ENCODE measurements at places on chromosomes 2 and 18. TPM values are rescaled to one million over a fixed set of nuclear protein-coding genes. Genes with fewer than 3 reads are reported as not detected.
A peak's percentile ranks its signal among the peaks of the same experiment; 100 is the strongest.

DNA sequence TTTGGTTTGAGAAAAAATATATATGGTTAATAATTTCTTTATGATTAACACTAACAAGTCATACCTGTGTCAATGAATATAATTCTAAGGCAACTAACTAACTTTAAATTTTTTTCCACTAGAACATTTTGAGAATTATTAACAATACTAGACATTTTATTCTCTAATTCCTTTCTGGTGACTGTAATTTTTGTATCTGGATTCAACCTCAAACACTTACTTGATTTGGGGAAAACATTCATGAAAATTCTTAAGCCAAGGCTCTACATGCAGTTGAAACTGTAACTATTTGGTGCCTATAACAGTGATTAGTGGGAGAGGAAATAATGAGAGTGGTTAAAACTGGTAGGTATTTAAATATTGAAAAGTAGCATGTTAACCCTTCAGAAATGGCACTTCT is 546.5 kb upstream of the KLHL29 start:
- no peak for DNase-seq

The DYNAP gene
- not detected for total RNA-seq

GRCh38 chr18:13580351-13580750 is 146.0 kb downstream of the FAM210A start:
- no peak for DNase-seq

The CIDEA gene
- total RNA-seq = 0.91 TPM

The COL4A4 gene
- total RNA-seq = 10.3 TPM

- peak; percentile 5 for DNase-seq
These were observed 30.2 kb upstream of the HPCAL1 start for GRCh38 chr2:10272464-10272863.

The CXCR1 gene
- total RNA-seq = 0.54 TPM

GRCh38 chr2:236670235-236670620 is 100.6 kb downstream of the ACKR3 start:
- DNase-seq = no peak

DNA sequence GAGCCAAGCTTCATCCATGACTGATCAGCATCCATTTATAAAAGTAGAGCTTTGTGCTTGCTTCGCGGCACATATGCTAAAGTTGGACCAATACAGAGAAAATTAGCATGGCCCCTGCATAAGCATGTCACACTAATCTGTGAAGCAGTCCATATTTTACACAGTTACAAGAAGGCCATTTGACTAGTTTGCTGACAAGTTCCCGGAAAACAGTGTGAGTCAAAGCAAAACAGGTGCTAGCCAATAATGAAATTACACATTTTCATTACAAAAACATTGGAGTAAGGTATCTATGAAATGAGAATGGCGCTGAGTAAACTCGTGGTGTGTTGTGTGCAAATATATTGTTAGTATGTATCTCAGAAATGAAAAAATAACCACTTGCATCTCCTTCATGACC is 4.7 kb downstream of the ANKRD62 start:
- DNase-seq = no peak

DNA sequence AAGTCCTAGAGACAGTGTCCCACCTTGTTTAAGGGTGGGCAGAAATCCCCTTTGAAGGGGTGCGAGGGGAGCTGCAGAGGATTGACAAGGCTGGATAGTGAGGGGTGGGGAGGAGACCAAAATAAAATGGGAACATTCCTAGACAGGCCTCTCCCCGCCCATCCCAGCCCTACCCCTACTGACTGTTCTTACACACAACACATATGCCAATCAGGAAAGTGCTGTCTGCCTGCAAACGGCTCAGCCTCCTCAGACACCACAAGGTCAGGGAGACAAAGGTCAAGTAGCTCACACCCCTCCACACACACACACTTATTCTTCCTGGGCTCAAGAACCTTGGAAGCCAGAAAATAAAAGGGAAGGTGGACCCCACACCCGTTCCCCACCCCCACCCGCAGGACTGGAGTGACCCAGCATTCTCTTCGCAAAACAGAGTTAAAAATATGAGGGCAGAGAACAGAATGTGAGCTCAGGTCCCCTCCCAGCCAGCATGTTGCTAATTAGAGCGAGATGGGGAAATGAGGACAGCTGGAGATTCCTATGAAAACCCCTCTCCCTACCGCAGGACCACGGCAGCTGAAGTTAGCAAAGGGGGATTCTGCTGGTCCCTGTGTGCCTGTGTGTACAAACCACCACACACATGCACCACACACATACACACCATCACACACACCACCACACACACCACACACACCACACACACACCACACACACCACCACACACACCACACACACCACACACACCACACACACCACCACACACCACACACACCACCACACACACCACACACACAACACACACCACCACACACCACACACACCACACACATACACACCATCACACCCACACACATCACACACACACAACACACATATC is 197.8 kb downstream of the TNS1 start:
- DNase-seq = peak; percentile 34

DNA sequence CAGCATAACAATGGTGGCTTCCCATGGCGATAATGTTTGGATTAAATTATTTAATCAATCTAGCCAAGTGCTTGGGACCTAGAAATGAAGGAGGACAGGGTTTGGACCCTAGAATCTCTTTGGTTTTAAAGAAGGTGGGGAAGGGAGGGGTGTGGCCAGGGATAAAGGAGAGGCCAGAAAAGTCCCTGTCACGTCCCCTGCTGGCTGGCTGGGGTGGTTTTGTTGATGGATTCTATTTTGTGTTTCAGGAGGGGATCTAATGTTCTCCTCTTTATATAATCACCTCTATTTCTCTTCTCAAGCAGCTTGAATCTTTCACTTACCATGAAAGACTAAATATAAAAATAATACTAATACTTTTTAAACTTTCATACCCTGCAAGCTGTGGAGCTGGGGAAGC is 52.6 kb upstream of the GALR1 start:
- no peak for DNase-seq

The MATN3 gene
- 0.16 TPM for total RNA-seq

DNA sequence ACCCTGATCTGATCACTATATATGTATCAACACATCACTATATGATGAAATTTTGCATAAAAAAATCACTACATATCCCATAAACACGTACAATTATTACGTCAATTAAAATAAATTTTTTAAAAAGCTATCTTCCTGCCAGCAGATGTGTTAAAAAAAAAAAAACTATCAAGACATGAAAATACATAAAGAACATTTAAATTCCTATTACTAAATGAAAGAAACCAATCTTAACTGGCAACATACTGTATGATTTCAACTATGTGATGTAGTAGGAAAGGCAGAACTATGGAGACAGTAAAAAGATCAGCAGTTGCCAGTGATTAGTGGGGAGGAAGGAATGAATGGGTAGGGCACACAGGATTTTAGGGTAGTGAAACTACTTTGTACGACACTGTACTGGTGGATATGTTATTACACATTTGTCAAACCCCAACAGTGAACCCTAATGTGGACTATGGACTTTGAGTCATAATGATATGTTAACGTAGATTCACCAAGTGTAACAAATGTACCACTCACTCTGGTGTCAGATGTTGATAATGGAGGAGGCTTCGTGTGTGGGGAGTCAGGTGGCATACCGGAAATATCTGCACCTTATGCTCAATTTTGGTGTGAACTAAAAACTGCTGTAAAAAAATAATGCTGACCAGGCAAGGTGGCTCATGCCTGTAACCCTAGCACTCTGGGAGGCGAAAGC is 27.4 kb downstream of the USP34 start:
- no peak for DNase-seq

Measured in Right ventricle myocardium superior (tissue), 1 donor.